B cell (primary cell): ENCODE measurements at places on chromosomes 11 and 22.

GRCh38 chr11:1171985-1172728 lies 14.4 kb downstream of the MUC5AC start:
- DNase-seq = no peak

- DNase-seq = no peak
Observed at GRCh38 chr22:35690001-35690400, 27.7 kb upstream of the APOL5 start.

DNA sequence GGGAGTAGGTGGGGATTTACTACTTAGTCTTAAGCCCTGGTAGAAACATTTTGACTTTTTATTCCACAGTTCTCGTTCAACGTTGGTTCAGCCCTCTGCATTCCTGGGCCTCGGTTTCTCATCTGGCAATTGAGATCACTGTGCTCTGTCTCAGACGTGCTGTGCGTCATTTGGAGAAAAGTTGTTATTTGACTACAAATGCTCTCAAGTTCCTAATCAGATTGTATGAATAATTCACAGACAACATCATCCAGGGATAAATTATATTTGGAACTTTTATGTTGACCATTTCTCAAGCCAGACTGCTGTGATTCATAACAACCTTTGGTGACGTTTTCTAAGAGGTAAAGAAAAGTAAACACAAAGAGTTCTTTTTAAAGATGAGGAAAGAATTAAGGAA lies 69.2 kb downstream of the BLID start:
- no peak for DNase-seq

DNA sequence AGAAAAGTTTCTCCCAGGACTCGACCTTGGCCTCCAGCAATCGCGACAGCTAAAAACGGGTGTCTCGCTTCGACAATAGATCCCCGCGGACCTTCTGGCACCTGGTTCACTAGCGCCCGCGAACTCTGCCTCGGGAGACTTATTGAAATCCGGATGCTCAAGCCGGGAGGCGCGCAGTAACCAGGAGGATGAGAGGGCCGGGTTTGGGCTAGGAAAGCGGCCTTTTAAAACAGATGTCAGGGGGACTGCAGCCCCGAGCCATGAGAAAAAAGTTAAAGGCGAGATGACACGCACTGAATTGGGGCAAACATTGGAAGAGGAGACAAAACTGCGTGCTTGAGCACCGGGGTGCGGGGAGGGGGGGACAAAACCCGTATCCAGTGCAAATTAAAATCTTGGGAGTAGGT lies 637 bp upstream of the ZBTB16 start:
- no peak for DNase-seq

- DNase-seq = no peak
Observed at GRCh38 chr11:113926273-113927197, 21.9 kb downstream of the HTR3B start.
